ENCODE measurements at places on chromosomes 6 and 20. TPM values are rescaled to one million over a fixed set of nuclear protein-coding genes. Genes with fewer than 3 reads are reported as not detected.
A peak's percentile ranks its signal among the peaks of the same experiment; 100 is the strongest.

The CNR1 gene
- total RNA-seq = 25.5 TPM

The COL9A1 gene
- not detected for total RNA-seq

The CRISP2 gene
- total RNA-seq = not detected

The FAM83C gene
- not detected for total RNA-seq

The PPIL1 gene
- 12.0 TPM for total RNA-seq

The PPP1R3D gene
- 13.0 TPM for total RNA-seq

DNA sequence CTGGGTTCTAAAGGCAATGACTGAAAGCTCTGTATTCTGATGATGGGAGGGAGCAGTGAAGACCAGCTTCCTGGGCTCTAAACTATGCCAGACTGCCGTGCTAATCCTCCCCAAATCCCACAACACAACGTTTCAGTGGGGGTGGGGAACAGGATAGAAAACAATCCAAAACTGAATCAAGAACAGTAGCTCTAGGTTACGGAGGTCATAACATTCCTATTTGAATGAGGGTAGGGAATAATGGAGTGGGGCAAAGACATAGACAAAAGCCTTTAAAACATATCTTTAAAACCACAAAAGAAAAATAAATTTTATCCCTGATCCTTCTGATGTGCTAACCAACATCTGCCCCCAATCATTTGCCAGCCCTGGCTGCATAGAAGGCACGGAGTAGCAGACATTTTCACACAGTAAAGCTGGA, 7.8 kb downstream of the USP49 start:
- DNase-seq = no peak

DNA sequence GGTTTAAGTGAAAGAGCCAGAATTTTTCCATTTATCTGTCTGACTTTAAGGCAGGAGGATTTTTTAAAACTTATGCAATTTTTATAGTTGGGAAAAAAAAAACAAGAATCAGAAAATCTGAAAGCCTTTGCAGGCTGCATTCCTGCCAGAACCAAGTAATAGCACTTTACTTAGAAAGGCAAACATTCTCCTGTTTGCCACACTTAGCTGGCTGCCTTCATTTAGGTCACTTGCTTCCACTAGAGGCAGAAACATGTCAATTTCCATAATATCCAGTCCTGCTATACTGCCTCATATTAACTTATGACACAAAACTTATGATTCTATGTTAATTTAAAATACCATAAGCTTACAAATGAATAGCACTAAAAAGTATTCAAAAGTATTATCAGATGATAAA, 425.8 kb downstream of the FRK start:
- DNase-seq = no peak

DNA sequence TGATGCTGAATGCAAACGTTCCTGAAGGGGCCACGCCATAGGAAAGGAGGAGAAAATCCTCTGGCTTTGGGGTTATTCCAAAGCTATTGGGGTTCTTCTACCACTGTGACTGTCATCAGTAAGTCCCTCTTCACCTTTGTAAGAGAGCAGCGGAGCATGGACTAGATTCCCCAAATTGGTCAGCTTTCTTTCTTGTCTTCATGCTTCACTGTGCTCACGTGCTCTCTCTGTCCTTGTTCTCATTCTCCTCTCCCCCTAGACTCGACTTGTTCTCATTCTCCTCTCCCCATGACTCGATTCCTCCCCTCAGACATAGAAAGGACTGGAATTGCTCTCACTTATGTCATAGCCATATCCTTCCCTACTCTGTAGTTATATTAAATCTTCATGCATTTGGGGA, 54.8 kb upstream of the ADGRG6 start:
- no peak for DNase-seq

GRCh38 chr6:84872996-84873723, 108.8 kb upstream of the TBX18 start:
- no peak for DNase-seq

DNA sequence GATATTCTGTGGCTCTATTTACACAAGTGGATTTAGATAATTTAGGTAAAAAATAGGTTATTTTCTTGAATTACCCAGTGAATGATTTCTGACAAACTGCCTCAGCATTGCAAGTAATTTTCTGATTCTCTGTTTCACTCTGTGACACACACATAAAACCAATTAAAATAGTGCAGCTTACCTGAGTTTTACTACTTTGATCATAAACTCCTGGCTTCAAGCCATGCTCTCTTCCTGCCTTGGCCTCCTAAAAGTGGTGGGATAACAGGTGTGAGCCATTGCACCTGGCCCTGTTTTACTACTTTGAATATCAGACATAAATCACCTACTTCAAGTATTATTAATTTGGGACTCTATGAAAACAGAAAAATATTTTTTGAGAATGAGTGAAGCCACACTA, 462.9 kb downstream of the ADGRB3 start:
- DNase-seq = no peak

DNA sequence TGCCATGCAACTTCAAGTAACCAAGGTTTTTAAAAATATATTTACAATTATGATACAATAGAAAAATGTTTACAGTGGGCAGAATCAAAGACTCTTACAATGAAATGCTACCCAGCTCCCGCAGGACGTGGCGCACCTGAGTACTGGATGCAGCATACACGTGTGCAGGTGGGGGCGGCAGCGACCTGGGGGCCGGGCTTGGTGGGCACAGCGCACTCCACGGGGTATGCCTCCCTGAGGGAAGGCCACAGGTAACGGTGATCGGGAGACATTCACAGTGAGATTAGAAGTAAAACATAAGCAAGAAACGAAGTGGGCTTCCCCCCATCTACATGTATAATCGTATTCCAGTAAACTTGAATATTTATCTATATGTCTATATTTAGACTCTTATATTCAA, 54.2 kb downstream of the WDR27 start:
- DNase-seq = no peak

DNA sequence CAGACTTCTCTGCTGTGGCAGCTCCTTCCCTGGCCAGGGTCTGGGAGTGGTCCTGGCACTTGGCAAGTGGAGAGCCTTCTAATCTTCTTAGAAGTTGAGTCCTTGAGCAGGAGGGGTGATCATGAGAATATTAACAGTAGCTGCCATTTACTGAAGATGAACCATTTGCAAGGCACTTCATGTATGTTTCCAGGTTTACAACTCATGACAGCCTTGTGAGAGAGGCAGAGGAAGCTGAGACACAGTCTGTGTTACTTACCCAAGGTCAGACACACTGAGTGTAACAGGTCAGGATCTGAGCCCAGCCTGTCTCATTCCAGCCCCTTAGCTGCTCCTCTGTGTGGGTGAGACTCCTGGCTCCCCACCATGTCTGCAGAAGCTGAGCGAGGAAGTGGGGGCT, 45.5 kb upstream of the SRF start:
- no peak for DNase-seq

- no peak for DNase-seq
Measured at GRCh38 chr6:10343320-10343719, 71.6 kb downstream of the TFAP2A start.

DNA sequence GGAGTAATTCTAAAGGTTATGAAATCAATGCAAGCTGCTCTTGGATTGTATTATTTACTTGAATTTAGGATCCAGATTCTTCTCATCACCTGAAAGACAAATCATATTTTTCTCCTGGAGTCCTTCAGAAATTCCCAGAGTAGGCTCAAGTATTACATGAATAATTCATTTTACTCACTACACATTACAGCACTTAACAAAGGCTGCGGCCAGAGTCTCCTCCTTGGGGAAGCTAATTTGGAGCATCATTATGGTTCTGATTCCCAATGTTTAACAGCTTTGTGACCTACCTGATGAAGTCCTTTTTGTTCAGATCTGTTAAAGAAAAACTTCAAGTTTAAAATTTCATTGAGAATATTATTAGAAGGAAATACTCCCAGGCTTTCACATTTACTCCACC, 28.7 kb downstream of the GRIK2 start:
- no peak for DNase-seq

DNA sequence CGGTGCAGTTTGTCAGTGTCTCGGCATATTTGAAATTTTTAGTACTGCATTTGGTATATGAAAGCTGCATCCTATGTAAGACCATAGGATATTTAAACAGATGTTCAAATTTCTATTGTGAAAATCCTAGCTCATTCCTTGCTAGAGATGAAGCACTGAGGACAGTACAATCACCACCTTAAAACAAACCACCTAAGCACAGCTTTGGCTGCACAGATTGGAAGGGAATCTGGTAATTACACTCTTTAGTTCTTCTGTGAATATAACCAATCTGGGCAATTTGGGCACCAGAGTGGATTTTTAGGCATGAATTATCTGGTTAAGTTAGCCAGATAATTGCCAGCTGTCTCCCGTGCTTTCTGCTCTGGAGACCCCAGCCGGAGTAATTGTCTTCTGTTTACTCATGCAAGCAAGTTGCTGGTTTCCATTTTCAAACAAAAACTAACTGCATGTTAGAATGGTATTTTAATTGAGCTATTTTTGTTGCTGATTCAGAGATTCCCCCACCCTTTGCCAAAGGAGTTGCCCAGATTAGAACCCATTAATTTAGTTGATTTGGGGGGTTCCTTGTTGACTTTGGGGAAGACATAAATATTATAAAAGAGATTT, 36.9 kb downstream of the E2F3 start:
- no peak for DNase-seq

DNA sequence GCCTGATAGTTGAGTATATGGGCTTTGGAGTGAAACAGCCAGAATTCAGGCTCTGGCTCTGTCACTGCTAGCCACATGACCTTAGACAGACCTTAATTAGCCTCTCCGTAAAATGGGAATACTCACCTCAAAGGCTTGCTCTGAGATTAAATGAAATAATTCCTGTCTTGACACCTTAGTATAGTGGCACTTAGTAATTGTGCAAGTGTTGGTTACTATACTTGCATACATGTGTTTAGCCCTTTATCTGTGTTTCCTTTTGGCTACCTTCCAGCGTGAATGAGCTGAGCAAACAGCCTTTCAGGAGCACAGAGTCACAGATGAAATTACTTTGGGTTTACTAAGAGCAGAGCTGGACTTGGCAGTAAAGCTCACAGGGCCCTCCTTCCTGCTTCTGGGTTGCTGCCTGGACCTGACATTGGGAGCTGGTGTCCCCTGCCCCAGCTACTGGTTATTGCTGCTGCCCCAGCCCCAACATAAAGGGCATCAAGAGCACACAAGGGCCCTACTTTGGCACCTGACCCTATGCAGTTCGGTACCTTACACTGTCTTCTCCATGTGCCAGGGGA, 32.8 kb downstream of the CD164 start:
- DNase-seq = no peak

GRCh38 chr6:100426241-100426640, 38.5 kb downstream of the SIM1 start:
- DNase-seq = no peak

DNA sequence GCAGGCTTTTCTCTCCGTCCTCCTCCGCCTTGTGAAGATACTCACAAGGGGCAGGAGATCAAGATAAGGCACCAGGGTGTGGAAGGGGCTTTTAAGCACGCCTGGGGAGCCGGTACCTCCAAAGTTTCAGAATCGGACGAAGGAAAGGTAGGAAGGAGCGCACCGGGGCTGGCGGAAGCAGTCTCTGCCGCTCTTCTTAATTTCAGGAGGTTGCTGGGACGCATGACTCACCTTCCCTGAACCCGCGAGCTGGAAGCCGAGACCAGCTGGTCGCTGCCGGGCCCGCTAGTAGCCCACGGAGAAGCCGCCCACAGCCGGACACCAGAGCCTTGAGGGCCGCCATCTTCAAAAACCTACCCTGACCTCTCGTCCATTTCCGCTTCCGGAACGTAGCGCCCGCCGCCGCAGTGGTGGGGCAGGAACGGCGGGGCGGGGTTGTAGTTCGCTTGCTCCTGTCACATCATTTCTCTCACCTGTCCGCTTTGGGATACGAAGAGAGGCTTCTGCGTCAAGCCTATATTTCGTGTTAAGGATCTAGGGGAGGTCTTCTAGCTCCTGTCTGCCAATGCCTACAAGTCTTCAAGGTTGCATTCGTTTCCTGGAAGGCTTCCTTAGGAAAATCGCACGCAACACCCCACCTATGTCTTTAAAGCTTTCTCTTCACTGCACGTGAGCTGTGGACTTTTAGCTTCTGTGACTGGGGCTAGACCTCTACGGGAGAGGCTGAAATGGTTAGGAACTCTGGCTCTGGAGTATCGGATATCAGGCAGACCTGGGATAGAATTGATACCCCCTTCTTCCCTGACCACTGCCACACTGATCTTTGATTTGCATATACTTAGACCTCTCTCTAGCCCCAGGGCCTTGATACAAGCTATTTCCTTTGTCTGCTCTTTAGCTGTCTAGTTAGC, at the start of gene MRPS18A:
TSS of gene MRPS18A (minus strand) at position 355 of the 911 bp plus-strand sequence. CDS start at position 343, 12 bp downstream.
- peak; percentile 52 for DNase-seq

Data from thoracic aorta (tissue), 2 donors.